Caco-2 (cell line): ENCODE measurements at places on chromosomes 5 and 9. TPM values are rescaled to one million over a fixed set of nuclear protein-coding genes. Genes with fewer than 3 reads are reported as not detected.
A peak's percentile ranks its signal among the peaks of the same experiment; 100 is the strongest.

DNA sequence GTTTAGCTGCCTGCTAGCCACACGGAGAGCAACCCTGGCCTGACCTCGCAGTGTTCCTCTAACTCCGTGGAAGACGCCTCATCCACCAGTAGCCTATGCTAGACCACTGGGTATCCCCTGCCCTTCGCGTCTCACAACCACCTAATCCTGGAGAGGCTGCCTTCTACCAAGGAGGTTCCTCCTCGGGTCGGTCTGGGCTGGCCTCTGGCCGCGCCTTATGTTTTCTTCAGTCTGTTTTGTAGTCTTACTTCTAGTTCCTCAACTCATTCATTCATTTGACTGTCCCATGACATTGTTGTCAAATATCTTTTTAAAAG is 1.6 kb upstream of the TPM2 start:
- H3K4me3 ChIP-seq = peak overlapping the region; percentile 60
- peak overlapping the region; percentile 95 for H3K27ac ChIP-seq
- DNase-seq = no peak
- H3K36me3 ChIP-seq = no peaks in the 10 kb centered on the region

GRCh38 chr9:134229466-134230091 is 65.2 kb upstream of the RNU6ATAC start:
- no peaks in the 10 kb centered on the region for H3K36me3 ChIP-seq
- H3K4me1 ChIP-seq = no peaks in the 10 kb centered on the region
- H3K4me3 ChIP-seq = no peak overlapping the region
- no peaks in the 10 kb centered on the region for H3K27me3 ChIP-seq
- DNase-seq = no peak
- no peak overlapping the region for H3K27ac ChIP-seq

GRCh38 chr5:12614608-12615007 is 710.4 kb upstream of the CTNND2 start:
- no peak for DNase-seq
- no peak overlapping the region for H3K27ac ChIP-seq
- no peaks in the 10 kb centered on the region for H3K27me3 ChIP-seq
- no peaks in the 10 kb centered on the region for H3K36me3 ChIP-seq
- no peak overlapping the region for H3K4me3 ChIP-seq

GRCh38 chr9:38380230-38380871 is 12.2 kb upstream of the ALDH1B1 start:
- peak overlapping the region; percentile 94 for H3K27ac ChIP-seq
- no peaks in the 10 kb centered on the region for H3K27me3 ChIP-seq
- no peaks in the 10 kb centered on the region for H3K36me3 ChIP-seq
- H3K4me3 ChIP-seq = no peak overlapping the region

- DNase-seq = no peak
- H3K27me3 ChIP-seq = no peaks in the 10 kb centered on the region
- H3K27ac ChIP-seq = no peak overlapping the region
- no peak overlapping the region for H3K4me3 ChIP-seq
These were observed 36.0 kb upstream of the PRLR start for GRCh38 chr5:35266276-35266675.

DNA sequence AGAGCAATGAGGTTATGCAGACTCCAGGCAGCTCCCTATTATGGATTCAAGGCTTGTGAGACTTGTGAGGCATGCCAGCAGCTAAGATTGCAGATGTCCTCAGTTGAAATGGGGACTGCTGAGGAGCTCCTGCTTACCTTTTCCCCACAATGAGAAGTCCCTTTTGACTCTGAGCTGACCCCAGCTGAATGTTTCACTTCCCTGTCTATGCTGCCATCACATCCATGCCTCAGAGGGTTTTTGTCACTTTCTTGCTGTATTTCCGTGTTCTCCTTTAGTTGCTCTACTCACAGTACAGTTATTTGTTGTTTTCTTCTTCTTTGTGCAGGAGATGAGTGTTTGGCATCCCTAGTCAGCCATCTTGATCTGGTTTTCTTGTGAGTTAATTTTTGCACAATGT is 18.8 kb upstream of the OR2S2 start:
- H3K4me3 ChIP-seq = no peak overlapping the region
- no peak for DNase-seq
- H3K36me3 ChIP-seq = no peaks in the 10 kb centered on the region
- no peaks in the 10 kb centered on the region for H3K4me1 ChIP-seq

DNA sequence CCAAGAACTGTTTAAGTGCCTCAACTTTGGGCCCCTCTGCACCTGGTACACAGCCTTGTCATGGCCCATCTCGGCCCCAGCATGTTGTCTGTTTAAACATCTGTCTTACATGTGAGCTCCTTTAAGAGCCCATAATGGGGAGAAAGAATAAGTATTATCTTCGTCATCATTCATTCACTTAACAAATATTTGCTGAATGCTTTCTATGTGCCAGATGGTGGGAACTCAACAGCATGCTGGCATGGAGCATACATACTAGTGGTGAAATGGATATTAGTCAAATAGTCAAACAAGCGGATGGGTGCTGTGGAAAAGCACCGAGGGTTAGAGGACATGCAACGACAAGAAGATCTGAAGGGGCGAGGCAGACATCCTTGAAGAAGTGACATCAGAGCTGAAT is 54.5 kb downstream of the GABBR2 start:
- no peak for DNase-seq
- no peak overlapping the region for H3K4me3 ChIP-seq
- no peaks in the 10 kb centered on the region for H3K27me3 ChIP-seq

FBLL1 gene
- not detected in 2 replicates for total RNA-seq

TLX3 gene
- total RNA-seq = not detected in 2 replicates
